ENCODE measurements at places on chromosomes 5 and 9. TPM values are rescaled to one million over a fixed set of nuclear protein-coding genes. Genes with fewer than 3 reads are reported as not detected.

DNA sequence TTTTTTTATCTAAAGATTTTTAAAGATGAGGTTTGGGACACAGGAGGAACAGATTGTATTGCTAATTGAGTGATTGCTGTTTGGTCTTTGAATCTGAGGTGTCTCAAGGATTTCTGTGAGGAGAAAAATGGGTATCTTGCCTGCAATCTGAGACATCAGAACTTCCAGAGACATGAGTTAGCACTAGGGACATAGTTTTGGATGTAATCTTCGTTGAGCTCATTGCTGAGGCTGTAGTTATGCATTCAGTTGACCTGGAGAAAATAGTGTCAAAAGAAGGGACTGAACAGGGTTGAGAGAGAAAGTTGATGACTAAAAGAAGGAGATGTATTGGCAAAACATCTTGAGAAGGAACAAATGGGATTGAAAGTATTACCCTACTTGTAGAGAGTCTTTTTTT, 24.6 kb downstream of the C9orf85 start:
- no peak overlapping the region for H3K27ac ChIP-seq
- peaks cover 6% of the 10 kb centered on the region for H3K36me3 ChIP-seq
- H3K27me3 ChIP-seq = no peaks in the 10 kb centered on the region
- no peak for DNase-seq
- no peak overlapping the region for H3K4me3 ChIP-seq
- H3K4me1 ChIP-seq = peaks cover 6% of the 10 kb centered on the region

Gene SPATA31A3
- total RNA-seq = not detected

DNA sequence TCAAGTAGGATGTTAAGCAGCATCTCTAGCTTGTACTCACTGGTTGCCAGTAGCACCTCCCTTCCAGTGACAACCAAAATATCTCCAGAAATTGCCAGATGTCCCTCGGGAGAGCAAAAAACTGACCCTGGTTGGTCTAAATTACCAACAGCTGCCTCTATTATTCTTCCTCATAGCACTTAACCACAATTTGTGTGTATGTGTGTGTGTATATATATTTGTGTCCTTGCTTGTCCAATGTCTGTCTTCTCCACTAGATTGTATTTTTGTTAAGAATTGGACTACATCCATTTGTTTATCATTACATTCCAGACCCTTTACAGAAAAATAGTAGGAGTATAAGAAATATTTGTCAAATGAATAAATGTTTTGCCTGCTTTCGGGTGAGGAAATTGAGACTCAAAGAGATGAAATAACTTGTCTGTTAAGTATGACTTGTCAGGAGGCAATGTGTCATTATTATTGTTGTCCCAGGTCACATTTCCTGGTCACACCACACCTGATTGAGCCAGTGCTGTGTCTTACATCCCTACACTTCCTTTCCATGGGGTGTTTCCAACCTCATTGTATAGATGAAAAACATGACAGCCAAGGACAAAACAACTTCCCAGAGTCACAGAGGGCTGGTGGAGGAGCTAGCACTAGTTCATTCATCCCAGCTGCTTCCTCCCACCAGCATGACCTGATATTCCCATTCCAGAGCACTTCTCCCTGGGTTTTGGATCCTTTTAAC, 11.4 kb upstream of the GRPEL2 start:
- H3K4me3 ChIP-seq = no peak overlapping the region
- no peaks in the 10 kb centered on the region for H3K36me3 ChIP-seq
- H3K27ac ChIP-seq = no peak overlapping the region
- no peak for DNase-seq
- peaks cover 20% of the 10 kb centered on the region for H3K27me3 ChIP-seq

- no peaks in the 10 kb centered on the region for H3K27me3 ChIP-seq
- H3K4me1 ChIP-seq = no peaks in the 10 kb centered on the region
- H3K27ac ChIP-seq = no peak overlapping the region
Measured at GRCh38 chr5:27158171-27158570, 119.8 kb upstream of the CDH9 start.

DNA sequence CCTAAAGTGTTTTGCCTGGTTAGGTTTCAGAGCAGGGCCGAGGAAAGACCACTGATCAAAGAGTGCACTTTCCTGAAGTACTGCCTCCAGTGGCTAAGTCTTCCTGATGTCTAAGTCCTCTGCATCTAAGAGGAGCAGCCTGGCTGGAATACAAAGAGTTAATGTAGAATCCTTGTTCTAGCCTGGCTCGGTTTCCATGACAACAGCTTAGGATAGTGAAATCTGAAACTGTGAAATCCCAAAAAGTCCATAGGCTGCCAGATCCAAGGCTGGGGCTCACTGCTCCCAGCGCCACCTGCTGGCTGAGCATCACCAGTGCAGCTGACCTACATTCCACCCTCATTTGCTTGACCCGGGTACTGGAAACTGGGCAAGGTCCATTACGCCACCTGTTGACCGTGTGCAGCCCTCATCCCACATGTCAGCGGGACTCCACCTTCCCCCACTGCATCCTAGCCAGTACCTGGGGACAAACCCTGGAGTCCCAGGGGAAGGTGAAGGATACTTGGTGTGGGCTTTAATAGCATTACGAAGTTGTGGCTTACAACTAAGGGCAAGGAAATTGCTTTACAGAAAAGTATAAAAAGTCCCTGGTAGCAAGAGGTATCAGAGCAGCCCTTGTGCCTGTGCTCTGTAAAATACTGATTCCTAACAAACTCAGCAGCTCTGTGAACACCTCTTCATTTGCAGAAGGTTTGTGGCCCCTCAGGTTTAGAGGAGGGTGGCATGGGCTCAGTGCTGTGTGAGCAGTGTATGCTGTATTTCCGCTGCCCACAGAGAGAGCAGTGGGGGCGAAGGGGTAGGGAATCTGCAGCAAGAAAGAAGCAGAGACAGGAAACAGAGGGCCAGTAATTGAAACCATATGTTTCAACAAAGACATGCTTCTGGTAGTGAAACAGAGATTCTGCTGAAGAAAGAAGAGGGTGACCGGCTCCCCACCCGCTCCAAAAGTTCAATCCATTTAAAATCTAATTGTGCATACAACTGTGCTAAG, 36.0 kb downstream of the PCDHGC5 start:
- DNase-seq = no peak
- H3K4me1 ChIP-seq = peaks cover 38% of the 10 kb centered on the region
- peak overlapping the region; percentile 29 for H3K27ac ChIP-seq

- H3K4me1 ChIP-seq = peaks cover 37% of the 10 kb centered on the region
- H3K36me3 ChIP-seq = no peaks in the 10 kb centered on the region
- peaks cover 12% of the 10 kb centered on the region for H3K27me3 ChIP-seq
- H3K27ac ChIP-seq = no peak overlapping the region
- H3K4me3 ChIP-seq = no peak overlapping the region
Measured at GRCh38 chr5:95846554-95847260, 24.2 kb upstream of the GLRX start.

- DNase-seq = no peak
- no peaks in the 10 kb centered on the region for H3K36me3 ChIP-seq
- H3K4me3 ChIP-seq = no peak overlapping the region
- H3K27me3 ChIP-seq = no peaks in the 10 kb centered on the region
- H3K27ac ChIP-seq = no peak overlapping the region
- H3K4me1 ChIP-seq = no peaks in the 10 kb centered on the region
Measured at GRCh38 chr5:18370531-18370930, 736.3 kb downstream of the TAF11L14 start.

- peak; percentile 51 for DNase-seq
- no peaks in the 10 kb centered on the region for H3K27me3 ChIP-seq
- peak overlapping the region; percentile 100 for H3K27ac ChIP-seq
Measured at GRCh38 chr5:172178991-172179989, 8.7 kb downstream of the STK10 start.

DNA sequence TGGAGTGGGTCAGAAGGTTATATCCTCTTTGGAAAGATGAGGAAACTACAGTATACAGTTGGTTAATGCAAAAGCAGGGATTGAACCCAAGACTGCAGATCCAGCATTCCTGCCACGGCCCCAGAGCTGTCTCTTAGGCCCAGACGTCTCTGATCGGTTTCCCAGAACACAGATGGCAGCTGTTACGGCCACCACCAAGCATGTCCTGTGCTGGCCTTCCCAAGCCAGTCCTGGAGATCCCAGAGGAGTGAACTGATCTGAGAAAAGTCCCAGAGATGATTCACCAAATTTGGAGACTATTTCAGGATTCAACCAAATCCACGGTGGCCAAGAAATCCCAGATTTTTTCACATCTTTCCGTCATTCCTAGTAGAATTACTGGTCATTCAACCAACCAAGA, 20.1 kb downstream of the TNIP1 start:
- peak overlapping the region; percentile 96 for H3K27ac ChIP-seq
- peaks cover 56% of the 10 kb centered on the region for H3K4me1 ChIP-seq
- no peak overlapping the region for H3K4me3 ChIP-seq
- peaks cover 52% of the 10 kb centered on the region for H3K36me3 ChIP-seq
- DNase-seq = no peak

Gene FOXD4L6
- 0.16 TPM for total RNA-seq

All from activated T-helper 1 cell treated with anti-CD3 and anti-CD28 coated beads, Interleukin-12 subunit alpha, Interleukin-12 subunit beta, Interleukin-2, Interleukin-4 antibody, amounts not matched to agents 30 ng/mL and 10 ng/mL and 1 ng/mL, durations not matched to agents 14 hours and 24 hours and 36 hours (primary cell).